Heart left ventricle (tissue), 16 donors: ENCODE measurements at places on chromosomes 2 and 18. TPM values are rescaled to one million over a fixed set of nuclear protein-coding genes. Genes with fewer than 3 reads are reported as not detected.

GRCh38 chr2:240290432-240291336 lies 144.8 kb upstream of the GPC1 start:
- DNase-seq = no peak

GRCh38 chr2:181992776-181993175 lies 7.1 kb downstream of the PPP1R1C start:
- no peak for DNase-seq

DNA sequence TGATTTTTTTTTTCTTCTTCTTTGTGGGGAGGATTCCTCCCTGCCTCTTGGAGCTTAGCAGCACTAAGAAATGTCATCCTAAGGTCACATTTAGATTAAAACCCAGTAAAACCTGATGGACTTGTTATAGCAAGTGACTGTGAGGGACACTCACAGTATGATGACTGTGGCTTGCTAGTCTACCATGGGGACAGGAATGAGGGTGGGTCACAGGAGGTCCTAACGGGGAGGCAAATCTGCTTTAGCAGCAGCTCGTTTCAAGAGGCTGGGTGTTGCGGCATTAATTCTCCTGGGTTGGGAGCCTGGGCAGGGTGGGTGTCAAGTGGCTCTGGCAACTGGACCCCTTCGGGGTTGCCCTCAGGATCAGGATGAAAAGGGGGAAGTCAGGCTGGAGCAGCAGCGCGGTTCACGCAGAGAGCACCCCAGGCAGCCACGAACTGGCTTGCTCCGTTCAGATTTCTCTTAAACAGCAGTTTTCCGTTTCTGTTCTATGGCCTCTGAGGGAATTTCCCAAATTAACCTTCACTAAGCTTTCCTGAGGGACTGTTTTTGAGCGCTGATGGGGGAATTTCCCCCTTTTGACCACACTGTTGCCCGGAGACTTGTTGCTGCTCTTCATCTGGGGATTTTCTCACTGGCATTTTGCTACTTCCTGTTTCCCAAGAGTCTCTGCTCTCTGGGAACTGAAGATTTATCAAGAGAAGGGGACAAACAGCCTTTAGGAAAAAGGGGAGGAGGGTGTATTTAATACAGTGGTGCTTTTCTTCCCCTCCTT lies 59.8 kb upstream of the PELI1 start:
- peak; percentile 74 for DNase-seq

GRCh38 chr18:67425672-67426071 lies 90.8 kb downstream of the DSEL start:
- DNase-seq = no peak

DNA sequence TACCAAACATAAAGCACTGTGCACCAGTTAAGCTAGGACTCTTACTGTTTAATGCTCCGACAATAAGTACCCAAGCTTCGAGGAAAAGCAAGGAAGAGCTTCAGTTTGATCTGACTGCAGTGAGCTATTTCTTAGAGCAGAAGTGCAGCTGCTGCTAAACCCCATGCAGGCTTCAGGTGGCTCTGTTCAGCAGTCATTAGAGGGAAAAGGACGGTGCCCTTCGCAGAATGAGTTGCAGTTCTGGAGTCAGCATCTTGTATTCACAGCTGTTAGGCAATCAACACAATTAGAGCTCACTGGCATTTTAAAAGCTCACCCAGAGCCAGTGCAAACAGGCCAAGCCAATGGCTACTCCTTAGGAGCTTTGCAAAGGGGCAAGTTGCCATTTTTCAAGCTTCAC lies 1.5 kb upstream of the CERKL start:
- no peak for DNase-seq

- no peak for DNase-seq
Measured at GRCh38 chr2:226845386-226846116, 9.7 kb downstream of the RHBDD1 start.

DNA sequence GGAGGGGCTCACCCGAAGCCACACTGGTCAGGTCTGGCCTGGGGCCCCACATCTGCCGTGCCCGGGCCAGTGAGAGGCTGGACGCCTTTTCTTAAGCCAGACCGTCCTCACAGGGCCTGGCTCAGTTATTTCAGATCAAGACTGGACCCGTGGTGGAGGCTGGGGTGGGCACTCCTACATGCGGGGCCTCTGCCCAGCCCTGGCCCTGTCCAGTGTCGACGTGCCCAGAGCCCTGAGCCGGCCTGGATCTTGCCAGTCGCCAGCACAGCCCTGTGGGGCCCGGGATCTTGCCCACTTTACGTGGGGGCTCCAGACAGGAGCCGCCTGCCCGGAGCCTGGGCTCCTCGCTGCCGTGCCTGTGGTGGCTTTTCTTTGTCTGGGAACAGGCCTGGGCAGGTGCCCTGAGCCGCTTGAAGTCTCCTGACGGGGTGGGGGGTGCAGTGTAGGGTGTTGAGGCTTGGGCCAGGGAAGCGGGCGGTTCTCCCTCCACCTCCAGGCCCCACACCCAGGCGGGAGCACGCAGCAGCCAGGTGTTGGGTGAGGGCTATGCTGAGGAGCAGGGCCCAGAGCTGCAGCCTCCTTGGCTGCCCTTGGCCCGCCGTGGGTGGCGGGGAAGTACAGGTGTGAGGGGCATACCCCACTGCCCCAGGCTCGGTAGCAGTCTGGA lies 6.0 kb downstream of the GPC1 start:
- peak; percentile 52 for DNase-seq

GRCh38 chr18:47284721-47285395 lies 33.4 kb upstream of the SKOR2 start:
- DNase-seq = no peak

DNA sequence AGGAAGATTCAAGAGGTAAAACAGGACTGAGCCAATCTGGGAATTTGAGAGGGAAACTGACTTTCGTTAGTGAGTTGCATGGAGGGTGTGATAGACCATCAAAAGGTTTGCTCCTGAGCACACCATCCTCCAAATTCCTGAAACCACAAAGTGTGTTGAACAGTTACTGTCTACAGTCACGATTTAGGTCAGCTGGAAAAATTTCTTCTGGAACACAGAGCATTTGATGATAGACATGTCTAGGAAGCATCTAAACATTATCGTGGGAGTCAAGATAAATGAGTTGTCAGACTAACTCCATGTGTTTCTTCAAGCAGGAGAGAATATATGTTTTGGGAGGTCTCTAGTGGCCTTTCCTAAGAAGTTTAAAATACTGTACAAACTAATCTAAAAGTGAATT lies 449.4 kb upstream of the SLC14A2 start:
- no peak for DNase-seq

LHCGR gene
- polyA plus RNA-seq = not detected

GRCh38 chr2:3587432-3587831 lies 7.5 kb upstream of the COLEC11 start:
- DNase-seq = no peak

- DNase-seq = no peak
Measured at GRCh38 chr18:448116-448790, 52.2 kb downstream of the COLEC12 start.

NXPH2 gene
- not detected for polyA plus RNA-seq

- DNase-seq = no peak
Measured at GRCh38 chr2:85914922-85915321, 26.1 kb upstream of the ST3GAL5 start.

PIEZO2 gene
- polyA plus RNA-seq = 0.07 TPM

ACOXL gene
- polyA plus RNA-seq = not detected

DNA sequence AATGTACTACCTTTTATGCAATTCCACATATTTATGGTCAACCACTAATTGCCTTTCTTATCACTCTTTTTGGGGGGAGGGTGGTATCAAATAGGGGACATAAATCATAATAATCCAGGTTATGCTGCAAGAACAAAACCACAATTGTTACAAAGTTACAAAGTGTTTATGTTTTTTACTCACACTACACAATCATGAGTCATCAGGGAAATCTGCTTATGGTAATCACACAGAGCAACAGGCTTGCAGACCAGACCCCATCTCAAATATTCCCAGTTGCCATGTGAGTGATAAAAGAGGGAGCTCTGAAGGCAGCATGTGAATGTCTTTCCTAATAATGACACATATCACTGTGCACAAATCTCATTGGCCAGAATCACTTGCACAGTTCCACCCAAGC lies 304.7 kb upstream of the TMEFF2 start:
- no peak for DNase-seq

GRCh38 chr2:62803961-62804360 lies 98.4 kb downstream of the EHBP1 start:
- no peak for DNase-seq

GRCh38 chr2:237863689-237864443 lies 4.4 kb downstream of the RAMP1 start:
- no peak for DNase-seq

HK2 gene
- 8.3 TPM for polyA plus RNA-seq

DNA sequence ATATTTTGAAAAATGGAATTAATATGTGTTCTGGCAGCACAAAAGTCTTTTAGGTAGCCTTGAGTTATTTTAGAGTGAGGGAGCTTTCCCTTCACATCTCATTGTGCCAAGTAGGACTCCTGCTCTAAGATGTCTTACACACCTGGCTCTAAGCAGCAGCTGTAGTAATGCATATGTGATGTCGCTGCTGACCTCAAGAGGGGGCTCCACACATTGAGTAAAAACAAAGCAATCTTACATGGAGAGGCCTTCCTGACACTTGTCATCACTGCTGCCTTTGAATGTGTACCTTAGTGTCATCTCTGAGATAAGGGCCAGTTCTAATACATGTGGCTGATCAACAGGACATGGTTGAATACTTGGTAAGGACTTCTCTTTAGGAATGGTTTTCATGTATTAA lies 75.8 kb downstream of the ACTR3 start:
- DNase-seq = no peak

TMEM169 gene
- 0.15 TPM for polyA plus RNA-seq

DNA sequence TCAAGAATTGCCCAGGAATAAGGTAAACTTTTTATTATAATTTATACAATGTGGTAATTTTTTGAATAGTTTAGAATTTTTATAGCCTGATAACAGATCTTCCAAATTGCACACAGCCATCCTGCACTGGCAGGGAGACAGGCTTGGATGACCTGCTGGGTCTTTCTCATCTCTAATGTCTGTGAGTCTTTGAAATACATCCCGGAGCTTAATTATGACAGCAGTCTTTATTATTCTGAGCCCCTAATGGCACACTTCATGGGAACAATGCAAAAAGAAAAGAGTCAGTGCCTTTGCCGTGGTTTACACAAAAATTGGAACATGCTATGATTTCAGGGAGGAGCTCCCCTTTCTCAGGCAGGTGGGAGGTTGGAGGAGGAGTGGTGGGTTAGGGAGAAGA lies 71.0 kb downstream of the TMEM182 start:
- no peak for DNase-seq

GRB14 gene
- 42.3 TPM for polyA plus RNA-seq

GRCh38 chr2:177117755-177118154 lies 94.8 kb upstream of the HNRNPA3 start:
- no peak for DNase-seq

DNA sequence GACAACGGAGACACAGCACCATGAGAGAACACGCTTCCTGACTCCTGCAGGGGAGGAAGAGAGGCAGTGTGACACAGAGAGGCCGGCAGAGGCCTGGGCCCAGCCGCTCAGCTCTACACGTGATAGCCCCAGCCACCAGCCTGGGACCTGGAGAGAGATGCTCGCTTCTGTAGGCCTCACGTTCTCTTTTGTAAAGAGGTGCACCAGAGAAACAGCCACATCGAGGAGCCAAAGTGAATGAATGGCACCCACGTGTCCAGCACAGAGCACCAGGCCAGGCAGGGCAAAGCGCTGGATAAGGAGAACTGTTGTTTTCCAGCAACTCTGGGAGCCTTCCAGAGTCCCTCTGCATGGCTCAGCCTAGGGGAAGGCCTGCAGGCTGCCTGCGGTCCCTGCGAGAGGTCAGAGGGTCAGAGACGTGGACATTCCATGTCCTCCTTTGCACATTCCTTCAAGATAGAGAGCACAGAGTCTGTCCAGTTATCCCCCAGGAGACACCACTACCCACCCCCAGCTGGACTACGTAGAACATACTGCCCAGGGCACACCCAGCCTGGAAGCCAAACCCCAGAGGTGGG lies 14.2 kb downstream of the LIMS2 start:
- DNase-seq = peak; percentile 28

ST8SIA5 gene
- 3.8 TPM for polyA plus RNA-seq

DNA sequence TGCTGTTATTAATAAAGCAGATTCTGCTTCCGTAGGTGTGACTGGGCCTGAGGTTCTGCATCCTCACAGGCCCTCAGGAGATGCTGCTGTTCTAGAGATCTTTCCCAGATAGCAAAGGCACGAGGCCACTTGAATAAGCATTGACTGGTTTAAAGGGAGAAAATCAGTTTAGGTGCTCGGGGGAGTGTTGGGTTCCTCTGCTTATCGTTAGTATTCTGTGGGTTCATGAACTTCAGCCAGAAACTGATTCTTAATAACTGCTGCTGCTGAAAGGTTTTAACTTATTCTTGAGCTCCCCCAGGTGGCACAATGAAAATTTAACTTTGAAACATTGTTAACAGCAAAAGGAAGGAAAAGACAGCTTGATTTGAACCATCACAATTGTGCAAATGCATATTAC lies 56.9 kb downstream of the ITGA6 start:
- no peak for DNase-seq

DNA sequence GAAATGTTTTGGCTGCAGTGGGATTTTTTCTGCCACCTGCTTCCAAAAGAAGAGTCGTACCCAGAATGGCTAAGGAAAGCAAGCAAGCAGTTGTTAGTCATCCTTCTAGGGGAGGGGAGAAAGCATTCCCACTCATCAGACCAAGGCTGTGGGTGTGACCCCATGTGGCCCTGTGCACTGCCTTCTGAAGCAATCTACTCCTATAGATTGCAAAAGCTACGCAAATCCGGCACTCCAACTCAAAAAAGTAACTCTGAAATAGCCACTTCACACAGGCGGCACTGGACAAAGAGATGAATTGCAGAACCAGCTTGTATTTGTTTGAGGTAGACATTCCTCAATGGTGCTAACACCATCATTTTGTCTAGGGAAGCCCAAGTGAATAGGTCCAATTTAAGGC lies 44.3 kb downstream of the ST3GAL5 start:
- DNase-seq = no peak

PLCL1 gene
- 22.0 TPM for polyA plus RNA-seq

DNA sequence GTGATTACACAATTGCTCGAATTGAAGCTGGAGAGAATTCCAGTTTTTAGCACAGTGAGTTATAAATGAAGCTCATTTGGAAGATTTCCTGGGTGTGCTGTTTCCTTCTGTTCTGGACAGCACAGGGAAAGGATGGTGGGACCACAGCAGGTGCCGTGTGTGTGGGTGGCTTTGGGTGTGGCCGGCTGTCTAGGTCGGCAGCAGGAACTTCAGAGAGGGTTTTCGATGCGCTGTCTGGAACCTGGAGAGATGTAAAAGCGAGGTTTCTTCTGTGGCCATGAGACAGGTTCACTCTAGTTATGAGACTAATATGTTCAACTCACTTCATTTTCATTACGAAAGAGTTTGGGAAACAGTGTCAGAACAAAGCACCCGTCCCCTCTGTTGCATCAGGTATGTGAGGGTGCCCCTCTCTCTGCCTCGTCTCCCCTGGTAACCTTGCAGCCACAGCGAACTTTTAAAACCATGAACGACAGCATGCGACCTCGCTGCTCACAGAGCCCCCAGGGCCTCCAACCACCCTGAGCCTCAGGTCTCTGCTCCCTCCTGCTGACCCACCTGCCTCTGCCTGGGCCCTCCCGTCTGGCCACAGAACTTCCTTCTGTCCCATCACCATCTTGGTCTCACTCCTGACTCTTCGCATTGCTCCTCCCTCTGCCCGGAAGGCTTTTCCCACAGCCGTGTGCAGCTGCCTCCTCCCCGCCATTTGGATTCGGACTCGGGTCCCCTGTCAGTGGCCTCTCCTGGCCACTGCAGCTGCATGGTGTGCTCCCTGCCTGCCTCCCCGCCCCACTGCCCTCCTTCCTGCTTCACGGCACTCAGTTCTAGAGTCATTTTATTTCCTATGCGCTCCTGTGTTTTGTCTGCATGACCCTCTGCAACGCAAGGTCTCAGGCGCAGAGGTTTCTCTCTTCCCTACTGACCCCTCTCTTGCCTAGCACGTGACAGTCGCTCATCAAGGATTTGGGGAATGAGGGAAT lies 151.2 kb downstream of the NDUFA10 start:
- DNase-seq = no peak

ABCB11 gene
- polyA plus RNA-seq = not detected

UGT1A5 gene
- polyA plus RNA-seq = not detected

UGT1A9 gene
- polyA plus RNA-seq = not detected
